ENCODE measurements at places on chromosomes 1 and 21. TPM values are rescaled to one million over a fixed set of nuclear protein-coding genes. Genes with fewer than 3 reads are reported as not detected.

CYYR1 gene
- 12.0 TPM for polyA plus RNA-seq

HPDL gene
- polyA plus RNA-seq, result 2.1 TPM

TNFRSF9 gene
- 0.11 TPM for polyA plus RNA-seq

SNX27 gene
- polyA plus RNA-seq, result 18.9 TPM

FAM229A gene
- polyA plus RNA-seq, result 7.0 TPM

TNFSF4 gene
- 2.2 TPM for polyA plus RNA-seq

GRCh38 chr1:198763298-198763714, 124.5 kb downstream of the PTPRC start:
- no peak for DNase-seq

- no peak for DNase-seq
These were observed 179.1 kb downstream of the FOXD2 start for GRCh38 chr1:47616906-47617305.

GRCh38 chr1:37741662-37742061, 23.3 kb downstream of the EPHA10 start:
- no peak for DNase-seq

- DNase-seq, result no peak
These were observed 46.0 kb downstream of the DIP2A start for GRCh38 chr21:46504666-46505065.

- no peak for DNase-seq
These were observed 136.8 kb downstream of the RHOU start for GRCh38 chr1:228872080-228872479.

GRCh38 chr1:243790404-243790803, 59.6 kb downstream of the AKT3 start:
- no peak for DNase-seq

- DNase-seq, result no peak
These were observed 38.3 kb downstream of the TCEANC2 start for GRCh38 chr1:54091666-54092065.

DNA sequence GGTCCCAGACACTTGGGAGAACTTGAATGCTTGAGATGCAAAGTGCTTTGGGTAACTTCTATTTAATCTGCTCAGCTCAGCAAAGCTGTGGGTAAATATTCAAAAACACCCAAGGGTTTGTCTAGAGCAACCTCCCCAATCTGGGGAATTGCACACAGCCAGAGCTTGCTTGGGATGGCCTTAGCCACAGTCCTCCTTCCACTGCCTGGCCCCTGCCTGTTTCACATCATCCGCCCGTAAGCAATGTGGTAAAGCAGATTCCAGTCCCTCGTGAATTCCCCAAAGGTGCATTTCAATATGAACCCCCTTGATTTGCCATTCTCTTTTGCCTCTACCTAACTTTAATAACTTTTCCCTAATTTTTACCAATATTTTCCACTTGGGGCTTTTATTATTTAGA, 418.1 kb downstream of the DISC1 start:
- no peak for DNase-seq

DNA sequence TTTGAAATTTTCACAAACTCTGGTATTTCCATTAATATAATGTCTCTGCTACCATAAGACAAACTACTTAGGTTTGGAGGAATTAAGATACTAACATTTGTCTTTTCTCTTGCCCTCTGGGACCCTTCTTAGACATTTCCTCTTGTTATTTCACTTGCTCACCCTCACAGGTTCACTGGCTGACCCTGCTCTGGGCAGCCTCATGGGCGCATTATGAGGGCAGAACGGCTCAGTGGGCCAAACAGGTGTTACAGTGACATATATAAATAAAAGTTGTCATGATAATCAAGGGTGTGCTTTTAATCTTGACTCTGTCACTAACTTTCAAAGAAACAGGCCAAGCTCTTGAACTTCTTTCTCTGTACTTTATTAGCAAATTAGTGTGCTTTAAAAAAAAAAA, 46.5 kb downstream of the ZNHIT6 start:
- DNase-seq, result no peak

GRCh38 chr1:10789803-10790702, 6.4 kb downstream of the CASZ1 start:
- no peak for DNase-seq

GRCh38 chr1:160486453-160486852, 36.6 kb downstream of the SLAMF6 start:
- no peak for DNase-seq

GRCh38 chr1:1183833-1184775, 10.4 kb downstream of the TTLL10 start:
- DNase-seq, result no peak

GRCh38 chr1:64598100-64598571, 128.2 kb downstream of the CACHD1 start:
- no peak for DNase-seq

DNA sequence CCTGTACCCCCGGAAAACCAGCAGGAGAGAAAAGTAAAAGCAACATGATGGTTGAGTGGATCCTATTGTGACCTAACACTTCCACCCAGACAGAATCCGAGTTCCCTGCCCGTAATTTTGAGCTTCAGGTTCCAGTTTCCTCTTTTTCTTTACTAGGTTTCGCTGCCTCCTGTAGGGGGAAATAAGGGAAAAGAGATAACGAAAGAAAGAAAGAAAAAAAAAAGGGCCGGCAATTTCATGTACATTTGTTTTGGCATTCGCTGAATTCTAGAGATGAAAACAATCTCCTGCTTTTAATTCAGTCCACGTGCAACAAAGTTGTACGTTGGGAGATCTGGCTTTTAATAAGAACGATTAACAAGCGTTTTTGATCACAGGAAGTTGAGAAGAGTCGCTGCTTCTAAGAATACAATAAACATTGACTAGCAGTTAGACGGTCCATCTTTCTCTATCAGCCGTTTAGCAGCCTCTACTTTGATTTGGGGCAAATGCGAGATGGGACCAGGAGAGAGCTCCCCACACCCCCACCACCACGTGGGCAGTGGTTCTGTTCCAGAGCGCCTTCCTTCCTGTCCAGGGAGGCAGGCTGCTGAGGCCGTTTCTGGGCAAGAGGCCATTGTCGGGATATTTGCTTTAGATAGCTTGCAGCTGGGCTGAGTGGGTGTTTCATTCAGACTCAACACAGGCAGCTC, 155.9 kb upstream of the RUNX1 start:
- peak; percentile 80 for DNase-seq

GRCh38 chr1:3717715-3718601, 34.3 kb upstream of the CCDC27 start:
- DNase-seq, result no peak

DNA sequence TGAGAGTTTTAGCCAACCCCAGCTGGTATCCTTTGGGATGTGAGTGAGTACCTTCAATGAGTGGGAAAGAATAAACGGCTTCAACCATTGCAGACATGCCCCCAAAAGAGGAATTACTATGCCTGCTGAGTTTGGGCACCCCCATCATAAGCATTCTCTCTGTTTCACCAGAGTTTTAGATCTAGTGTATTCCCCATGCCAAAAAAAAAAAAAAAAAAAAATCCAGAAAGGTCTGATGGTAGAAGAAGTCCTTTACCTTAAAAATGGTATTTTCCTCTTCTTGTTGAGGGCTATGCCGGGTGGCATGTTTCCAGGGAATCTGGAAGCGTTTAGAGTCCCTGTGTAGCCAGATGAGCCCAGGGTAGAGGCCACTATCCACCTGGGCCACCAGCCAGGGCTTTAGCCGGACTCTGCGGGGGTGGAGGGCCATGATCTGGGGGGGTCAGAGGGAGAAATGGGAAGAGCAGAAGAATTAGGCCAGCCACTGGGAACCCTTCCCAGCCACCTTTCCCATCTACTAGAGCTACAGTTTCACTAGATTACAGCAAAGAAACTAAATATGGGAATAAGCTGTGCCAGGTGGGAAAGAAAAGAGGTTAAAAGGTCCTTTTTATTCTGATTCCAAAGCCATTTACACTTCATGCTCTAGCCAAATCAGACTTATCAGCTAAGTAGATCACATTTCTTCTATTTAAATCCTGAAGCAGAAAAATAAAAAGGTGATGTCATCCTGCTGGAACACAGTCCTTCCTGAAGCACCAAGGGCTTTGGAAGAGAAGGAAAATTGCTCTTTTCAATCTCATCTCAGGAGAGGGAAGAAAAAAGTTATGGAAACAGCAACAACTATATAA, 4.7 kb downstream of the IRF6 start:
- no peak for DNase-seq

DNA sequence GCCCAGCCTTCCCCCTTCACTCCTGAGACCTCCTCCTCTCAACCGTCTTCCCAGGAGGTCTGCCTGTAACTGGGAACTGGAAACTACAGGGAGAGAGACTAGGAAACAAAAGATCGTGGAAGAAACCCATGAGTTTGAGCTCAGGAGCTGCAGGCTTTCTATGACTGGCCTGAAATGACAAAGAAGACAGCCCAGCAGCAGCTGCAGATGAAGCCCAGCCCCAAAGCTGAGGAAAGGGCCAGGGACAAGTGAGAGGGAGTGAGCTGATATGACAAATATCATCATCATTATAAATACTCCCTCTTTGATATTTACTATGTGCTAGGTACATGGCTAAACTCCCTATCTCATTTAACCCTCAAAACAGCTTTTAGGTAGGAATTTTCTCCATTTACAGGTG, 142.6 kb upstream of the CTTNBP2NL start:
- DNase-seq, result no peak

DNA sequence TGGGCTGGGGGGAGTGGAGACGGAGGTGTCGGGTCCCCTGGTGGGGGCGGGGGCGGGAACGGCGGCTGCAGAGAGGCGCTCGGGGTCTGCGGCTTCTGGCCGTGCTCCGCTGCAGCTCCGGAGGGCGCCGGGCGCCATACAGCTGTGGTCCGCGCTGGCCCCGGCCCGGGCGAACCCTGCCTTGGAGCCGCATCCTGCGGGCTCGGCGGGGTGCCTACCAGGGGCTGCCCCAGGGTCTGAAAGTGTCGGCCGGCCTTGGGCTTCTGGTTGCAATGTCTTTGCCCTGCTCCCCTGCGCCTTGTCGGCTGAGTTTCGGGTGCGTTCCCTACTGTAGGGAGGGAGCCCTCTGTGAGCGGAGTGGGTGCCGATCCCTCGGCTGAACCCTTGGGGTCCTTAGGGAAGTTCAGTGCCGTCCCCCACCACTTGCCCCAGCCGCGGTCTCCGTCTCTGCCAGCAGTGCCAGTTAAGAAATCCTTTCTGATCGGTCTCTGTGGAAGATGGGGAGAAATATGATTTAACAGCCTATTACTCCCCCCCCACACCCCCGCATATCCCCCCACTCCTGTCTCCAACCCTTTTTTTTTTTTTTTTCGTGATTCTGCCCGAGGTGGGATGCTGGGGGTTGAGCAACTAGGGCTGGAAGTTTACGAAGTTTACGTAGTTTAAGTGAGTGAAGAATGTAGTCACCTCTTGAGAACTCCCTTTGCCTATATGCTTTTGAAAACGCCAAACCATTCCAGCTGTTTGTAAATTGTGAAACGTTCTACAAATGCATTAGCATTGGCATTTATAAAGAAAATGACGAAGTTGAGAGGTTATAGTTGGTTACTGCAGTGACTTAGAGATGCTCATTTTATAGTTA, 588 bp downstream of the NEXN start:
- peak; percentile 45 for DNase-seq

DNA sequence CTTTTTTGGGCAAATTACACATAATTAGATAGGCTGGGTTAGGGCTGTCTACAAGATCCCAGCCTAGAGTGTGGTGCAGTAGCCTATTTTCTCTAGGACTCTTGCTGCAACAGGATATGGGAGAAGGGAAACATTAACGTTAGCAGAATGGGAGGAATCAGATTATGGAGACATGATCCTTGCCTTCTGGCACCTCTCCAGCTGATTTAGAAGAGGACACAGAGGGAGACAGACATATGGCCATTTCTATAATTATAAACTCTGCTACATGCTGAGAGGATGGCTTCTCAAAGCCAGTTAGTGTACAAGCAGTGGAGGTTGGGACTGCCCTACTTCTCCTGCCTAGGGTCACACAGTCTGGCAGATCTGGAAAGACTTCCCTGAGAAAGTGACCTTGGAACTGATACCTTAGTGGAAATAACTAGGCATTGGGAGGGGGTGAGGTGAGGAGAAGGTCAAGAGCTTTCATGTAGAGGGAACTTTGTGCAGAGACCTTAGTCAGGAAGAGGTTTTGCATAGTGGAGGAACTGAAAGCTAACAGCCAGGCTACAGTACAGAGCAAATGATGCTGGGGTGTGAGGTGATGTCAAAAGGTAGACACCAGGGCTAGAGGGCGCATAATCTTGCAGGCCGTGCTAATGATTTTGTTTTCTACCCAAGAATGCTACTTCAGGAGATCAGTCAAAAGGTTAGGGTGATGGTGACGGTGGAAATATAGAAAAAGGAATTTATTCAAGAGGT, 1.2 kb upstream of the CD1D start:
- DNase-seq, result no peak

DNA sequence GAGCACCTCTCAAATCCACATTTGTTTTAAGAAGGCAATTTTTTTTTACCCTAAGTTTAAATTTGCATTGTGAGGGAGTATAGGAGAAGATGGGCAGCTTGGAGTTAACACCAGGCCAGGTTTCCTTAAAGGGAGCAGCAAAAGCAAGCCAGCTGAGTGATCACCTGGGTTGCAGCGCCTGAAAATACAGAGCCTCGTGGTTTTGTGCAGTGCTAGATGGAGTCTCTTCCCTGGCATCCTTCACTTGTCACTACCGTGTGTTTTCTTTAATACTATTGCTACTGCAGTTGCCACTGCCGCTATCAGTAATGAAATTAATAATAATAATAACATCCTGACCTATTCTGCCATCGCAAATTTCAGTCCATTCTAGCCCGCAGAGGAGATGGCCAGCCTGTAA, 35.2 kb upstream of the VAV3 start:
- no peak for DNase-seq

DNA sequence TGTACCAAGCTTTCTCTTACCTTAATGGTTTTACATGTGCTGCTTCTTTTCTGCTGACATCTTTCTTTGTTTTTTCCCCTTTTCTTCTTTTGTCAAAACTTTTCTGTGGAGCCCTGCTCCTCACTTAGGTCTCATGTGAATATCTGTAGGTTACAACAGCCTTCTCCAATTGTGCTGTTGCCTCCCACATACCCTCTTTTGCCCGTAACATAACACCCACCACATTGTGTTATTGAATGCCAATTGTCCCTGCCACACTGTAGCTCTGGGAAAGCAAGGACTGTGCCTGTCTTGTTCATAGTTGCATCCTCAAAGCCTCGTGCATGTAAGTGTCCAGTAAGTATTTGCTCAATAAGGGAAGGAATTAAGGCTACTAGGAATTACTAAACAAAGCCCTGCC, 46.3 kb upstream of the AKT3 start:
- no peak for DNase-seq

- no peak for DNase-seq
These were observed 41.6 kb upstream of the QSOX1 start for GRCh38 chr1:180112984-180113647.

- DNase-seq, result no peak
These were observed 12.4 kb downstream of the FMOD start for GRCh38 chr1:203338335-203339036.

DNA sequence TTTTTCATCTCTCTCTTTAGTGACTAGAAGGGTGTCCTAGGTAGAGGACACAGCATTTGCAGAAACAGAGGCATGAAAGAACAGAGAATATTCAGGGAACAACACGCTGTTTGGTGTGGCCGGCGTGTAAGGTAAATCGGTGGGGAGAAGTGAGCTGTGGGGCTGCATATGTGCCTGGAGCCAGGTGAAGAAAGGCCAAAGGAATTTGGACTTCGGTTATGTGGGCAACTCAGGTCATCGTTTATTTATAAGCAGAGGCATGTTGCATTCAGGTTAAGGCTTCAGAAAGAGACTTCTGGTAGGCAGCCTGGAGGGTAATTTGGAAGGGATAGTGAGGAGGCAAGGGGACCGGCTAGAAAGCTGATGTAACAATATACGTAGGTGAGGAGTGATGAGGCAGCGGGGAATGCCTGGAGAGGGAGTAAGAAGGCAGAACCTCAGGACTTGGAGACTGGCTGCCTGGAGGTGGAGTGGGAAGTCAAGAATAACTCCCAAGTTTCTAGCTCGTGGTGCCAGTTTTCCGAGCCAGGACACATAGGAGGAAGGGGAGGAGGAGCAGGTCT, 64.1 kb upstream of the ACOT11 start:
- no peak for DNase-seq

- no peak for DNase-seq
These were observed 41.1 kb downstream of the C1orf198 start for GRCh38 chr1:230827081-230827681.
